Stimulated activated CD4-positive, alpha-beta T cell treated with anti-CD3 and anti-CD28 coated beads, Interleukin-15, amount 100 ng/mL, for 1 hour (primary cell): ENCODE measurements at places on chromosomes 4 and X.

GRCh38 chrX:120429776-120430540 lies 39.1 kb downstream of the LAMP2 start:
- no peak for DNase-seq

DNA sequence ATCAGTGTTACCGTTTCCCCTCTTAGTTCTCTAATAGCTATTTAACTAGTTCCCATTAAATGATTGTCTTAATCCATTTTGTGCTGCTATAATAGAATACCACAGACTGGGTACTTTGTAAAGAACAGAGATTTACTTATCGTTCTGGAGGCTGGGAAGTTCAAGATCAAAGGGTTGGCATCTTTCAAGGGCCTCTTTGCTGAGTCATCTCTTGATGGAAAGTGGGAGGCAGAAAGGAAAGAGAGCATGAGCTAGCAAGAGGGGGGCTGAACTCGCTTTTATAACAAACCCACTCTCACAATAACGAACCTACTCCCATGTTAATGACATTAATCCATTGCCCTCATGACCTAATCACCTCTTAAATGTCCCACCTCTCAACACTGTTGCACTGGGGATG lies 17.4 kb upstream of the NKX3-2 start:
- no peak for DNase-seq

GRCh38 chr4:79831119-79831528 lies 241.9 kb downstream of the ANTXR2 start:
- DNase-seq: no peak

GRCh38 chrX:153830640-153831428 lies 490 bp upstream of the PDZD4 start:
- no peak for DNase-seq

- no peak for DNase-seq
These were observed 184.6 kb upstream of the BCOR start for GRCh38 chrX:40282348-40282747.

DNA sequence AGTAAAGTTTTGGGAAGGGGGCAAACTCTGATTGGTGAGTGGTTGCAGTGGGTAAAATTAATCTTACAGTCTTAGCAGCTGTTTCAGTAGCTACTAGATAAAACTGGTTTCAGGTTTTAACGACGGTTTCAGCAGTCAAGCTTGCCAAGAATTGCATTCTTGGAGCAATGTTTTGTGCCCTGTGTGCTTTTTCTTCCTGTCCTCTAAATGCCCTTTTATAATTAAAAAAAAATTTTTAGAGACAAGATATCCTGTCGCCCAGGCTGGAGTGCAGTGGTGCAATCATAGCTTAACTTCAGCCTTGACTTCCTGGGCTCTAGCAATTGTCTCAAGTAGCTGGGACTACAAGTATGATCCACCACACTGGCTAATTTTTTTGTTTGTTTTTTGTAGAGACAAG lies 6.3 kb upstream of the PPEF2 start:
- DNase-seq: no peak

DNA sequence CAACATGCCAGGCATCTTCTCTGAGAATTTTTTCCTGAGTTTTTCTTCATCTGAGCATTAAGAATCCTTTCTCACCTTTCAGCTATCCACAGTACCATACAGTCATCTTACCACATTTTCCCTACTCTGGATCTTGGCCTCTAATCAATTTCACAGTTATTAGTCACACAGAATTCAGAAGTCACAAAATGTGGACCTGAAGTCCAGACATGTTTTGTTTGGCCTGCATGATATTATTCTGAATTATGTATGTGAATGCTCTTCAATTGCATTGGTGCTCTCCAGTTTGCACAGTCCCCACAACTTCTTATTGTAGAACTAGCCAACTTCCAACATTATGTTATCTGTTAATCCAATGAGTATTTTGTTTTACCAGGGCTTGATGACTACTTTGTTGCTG lies 102.3 kb upstream of the GRIA3 start:
- no peak for DNase-seq

DNA sequence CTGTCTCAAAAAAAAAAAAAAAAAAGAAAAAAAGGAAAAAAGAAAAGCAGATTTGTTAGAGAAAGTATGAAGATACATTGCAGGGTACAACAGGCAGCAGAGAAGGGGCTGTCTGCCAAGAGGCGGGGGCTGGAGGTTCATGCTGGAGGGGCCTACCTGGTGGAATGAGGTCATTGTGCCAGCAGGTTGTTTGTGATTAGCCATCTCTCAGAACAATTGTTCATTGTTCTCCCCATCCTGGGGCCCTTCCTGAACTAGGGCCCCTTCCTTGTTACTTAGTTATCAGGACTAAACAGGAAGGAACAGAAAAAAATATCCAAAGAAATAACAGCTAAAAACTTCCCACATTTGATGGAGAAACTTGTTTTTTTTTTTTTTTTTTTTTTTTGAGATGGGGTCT lies 14.0 kb upstream of the GPKOW start:
- no peak for DNase-seq

- no peak for DNase-seq
These were observed 225.2 kb downstream of the ADGRL3 start for GRCh38 chr4:61425315-61425714.

GRCh38 chr4:85784947-85785346 lies 310.0 kb downstream of the ARHGAP24 start:
- no peak for DNase-seq

- no peak for DNase-seq
These were observed 14.5 kb upstream of the TXLNG start for GRCh38 chrX:16771483-16772398.
